Stimulated activated effector memory CD8-positive, alpha-beta T cell treated with anti-CD3 and anti-CD28 coated beads, Interleukin-12 subunit alpha, Interleukin-12 subunit beta, amount 100 ng/mL, for 72 hours (primary cell): ENCODE measurements at places on chromosomes 1 and 21.
A peak's percentile ranks its signal among the peaks of the same experiment; 100 is the strongest.

DNA sequence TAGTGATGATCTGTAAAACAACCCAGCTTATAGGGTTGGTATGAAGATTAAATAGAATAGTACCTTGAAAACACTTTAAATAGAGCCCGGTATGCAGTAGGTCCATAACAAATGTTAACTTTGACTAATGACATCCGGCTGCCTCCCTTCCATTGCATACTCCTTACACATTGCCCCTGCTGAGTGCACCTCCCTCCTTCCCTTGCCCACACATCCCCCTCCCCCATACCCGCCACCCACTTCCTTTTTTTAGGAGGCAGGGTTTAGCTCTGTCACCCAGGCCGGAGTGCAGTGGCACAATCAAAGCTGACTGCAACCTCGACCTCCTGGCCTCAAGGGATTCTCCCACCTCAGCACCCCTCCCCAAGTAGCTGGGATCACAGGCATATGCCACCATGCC lies 24.4 kb upstream of the ZC3H12A start:
- no peak for DNase-seq

DNA sequence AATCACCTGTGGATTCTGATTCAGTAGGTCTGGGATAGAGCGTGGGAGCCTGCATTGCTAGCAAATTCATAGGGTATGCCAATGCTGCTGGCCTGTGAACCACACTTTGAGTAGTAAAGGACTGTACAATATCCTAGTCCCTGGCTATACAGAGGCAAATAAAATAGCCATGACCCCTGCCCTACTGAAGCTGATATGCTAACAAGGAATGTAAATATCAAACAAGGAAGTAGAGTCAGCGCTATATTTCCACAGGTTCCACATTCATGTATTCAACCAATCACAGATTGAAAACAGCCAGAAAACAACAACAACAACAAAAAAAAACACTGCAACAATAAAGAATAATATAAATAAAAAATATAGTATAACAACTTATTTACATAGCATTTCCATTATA lies 77.8 kb downstream of the TM2D1 start:
- no peak for DNase-seq

- no peak for DNase-seq
Measured at GRCh38 chr1:229148041-229148671, 122.8 kb upstream of the RAB4A start.

DNA sequence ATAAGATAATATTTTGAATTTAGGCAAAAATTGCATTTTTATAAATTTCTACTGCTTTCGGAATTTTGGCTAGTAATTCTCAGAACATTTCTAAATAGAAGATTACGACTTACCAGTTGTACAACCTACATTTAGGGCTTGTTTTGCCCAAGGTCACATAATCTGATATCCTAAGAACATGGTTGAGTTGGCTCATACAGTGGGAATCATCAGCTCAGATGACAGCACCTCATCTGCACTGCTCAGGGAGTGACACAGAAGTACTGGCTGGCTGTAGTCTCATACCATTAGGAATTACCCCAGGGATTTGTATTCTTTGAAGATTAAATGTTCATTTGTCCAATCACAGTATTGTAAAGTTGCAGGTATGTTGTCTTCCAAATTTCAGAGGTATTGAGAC lies 217.6 kb downstream of the ADGRL2 start:
- DNase-seq: no peak

DNA sequence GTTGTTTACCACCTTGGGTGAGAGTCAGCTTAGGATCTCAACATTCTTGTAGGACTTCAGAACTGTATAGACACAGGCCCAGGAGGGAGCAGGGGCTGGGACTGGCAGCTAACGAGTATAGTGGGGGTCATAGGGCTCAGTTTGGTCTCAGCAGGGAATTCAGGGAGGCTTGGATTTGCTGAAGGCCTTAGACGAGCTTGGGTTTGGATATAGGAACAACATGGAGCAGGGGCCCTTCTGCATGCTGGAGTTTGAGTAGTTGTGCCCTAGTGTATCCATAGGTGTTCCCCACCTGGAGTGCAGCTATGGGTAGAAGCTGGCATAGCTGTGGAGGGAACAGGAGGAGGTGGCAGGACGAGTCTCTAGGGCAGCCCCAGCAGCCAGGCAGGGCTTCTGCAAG lies 63.4 kb upstream of the MAP1LC3C start:
- DNase-seq: peak; percentile 38

DNA sequence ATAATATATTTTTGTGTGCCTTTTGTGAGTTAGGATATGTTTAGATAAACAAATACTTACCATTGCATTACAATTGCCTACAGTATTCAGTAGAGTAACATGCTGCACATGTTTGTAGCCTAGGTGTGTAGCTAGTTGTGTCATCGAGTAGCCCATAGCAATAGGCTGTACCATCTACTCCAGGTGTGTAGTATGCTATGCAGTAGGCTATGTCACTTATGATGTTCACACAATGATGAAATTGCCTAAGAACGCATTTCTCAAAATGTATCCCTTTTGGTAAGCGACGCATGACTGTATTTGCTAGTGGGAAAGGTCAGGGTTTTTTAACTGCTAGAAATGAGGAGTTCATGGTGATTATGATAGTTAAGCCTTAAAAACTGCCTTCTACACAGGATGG lies 30.0 kb upstream of the B3GALT5 start:
- no peak for DNase-seq

DNA sequence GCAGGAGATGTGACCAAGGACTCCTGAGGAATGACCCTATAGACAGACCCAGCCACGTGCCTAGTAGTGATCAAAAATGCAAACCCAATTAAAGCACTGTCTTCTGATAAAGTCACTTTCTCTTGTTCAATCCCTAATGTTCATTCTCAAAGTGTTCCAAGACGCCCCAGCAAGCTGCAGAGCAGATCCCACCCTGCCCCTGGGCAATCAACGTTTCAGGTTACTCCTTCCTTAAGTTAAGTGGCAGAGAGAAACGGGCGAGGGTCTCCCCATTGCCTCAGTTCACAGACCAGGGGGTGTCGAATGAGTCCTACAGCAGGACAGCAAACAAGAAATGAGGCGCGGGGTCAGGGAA lies 699 bp upstream of the RGS2 start:
- no peak for DNase-seq

GRCh38 chr21:42007356-42007940 lies 2.7 kb downstream of the ZBTB21 start:
- DNase-seq: peak; percentile 39

DNA sequence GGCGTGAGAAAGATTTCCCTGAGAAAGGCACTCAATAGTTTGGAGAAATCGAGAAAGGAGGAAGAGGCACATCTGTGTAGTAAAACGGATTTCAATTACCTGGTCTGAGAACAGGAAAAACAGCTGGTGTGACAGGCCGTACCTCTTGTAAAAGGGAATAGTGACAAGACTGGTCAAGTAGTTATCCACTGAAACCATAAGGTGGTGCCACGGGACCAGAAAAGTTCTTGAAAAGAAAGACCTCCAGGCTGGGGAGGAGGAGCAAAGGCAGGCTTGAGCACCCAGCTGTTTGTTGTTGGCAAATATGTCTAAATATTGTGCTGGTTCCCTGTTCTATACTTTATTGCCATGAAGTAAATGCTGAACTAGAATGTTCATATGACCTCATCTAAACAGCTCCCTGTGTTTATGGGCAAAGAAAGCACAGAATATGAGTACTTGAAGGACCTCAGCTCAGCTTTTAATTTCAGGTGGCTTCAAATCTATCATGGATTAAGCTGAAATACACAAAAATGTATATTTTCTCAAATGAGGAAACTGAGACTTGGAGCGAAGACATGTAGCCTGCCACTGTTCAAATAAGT lies 4.0 kb downstream of the HAO2 start:
- no peak for DNase-seq

DNA sequence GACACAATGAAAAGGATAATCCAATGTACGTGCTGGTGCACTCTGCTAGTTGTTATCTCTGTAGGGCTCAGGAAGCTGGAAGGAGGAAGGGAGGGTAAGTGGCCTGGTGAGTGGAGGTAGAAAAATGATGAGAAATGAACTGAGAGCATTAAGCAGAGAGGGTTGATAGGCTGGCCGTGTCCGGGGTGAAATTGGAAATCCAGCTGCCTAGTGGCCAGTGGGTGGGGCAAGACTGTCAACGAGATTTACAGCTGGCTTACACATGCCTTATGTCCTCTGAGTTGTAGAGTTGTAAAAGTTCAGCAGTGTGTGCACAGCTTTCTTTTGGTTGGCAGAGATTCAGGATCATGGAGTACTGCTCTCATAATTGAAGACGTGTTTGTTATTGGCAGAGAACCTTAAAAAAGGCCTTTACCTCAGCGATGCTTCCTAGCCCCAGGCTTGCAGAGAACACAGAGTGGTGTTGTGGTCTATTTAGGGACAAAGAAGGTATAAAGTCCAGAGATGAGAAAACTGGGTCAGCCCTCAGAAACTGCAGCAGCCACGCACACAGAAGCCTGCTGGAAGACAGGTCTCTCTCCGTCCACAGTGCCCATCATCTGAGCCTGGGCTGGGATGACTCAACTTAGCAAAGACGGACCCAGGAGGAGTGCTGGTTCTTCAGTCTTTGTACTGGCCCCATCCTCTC lies 132.4 kb downstream of the EDEM3 start:
- DNase-seq: no peak

GRCh38 chr1:235617808-235618207 lies 31.8 kb downstream of the GNG4 start:
- DNase-seq: no peak

GRCh38 chr1:176897350-176898236 lies 266.9 kb downstream of the ASTN1 start:
- peak; percentile 53 for DNase-seq

GRCh38 chr1:196977278-196977677 lies at the start of gene CFHR5:
Gene CFHR5, plus strand, starts transcription at chr1:196977556. Its CDS starts 109 bp downstream, at chr1:196977665.
- no peak for DNase-seq

DNA sequence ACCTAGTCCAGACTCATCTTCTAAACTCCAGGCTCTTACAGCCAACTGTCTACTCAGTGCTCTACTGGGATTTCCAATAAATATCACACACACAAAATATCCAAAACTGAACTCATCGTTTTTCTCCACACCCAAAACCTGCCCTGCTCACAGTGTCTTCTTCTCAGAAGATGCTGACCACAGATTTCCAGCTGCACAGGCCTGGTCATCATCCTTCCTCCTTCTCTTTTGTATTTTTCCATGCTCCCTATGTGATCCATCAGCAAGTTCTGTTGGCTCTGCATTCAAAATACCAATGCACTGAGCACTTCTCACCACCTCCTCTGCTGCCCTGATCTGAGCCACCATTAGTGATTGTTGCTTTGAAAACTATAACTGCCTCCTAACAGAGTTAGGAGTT lies 159.5 kb upstream of the KAZN start:
- DNase-seq: no peak

DNA sequence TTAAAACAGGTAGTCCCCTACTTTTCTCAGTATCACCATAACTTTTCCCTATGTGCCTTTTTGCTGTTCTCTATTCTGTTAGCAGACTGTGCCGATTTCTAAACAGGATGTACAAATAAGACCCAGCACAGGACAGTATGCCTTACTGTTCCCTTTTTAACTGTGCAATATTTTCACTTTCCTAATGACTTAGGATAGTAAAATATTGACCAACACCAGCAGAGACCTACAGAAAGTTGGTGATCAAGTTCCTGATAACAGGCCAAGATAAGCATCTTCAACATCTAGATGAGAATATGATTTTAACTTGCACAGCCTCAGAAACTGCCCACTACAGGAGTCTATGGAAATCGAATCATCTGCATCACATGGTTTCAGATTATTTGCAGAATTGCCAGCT lies 42.0 kb downstream of the ADSS2 start:
- DNase-seq: no peak

DNA sequence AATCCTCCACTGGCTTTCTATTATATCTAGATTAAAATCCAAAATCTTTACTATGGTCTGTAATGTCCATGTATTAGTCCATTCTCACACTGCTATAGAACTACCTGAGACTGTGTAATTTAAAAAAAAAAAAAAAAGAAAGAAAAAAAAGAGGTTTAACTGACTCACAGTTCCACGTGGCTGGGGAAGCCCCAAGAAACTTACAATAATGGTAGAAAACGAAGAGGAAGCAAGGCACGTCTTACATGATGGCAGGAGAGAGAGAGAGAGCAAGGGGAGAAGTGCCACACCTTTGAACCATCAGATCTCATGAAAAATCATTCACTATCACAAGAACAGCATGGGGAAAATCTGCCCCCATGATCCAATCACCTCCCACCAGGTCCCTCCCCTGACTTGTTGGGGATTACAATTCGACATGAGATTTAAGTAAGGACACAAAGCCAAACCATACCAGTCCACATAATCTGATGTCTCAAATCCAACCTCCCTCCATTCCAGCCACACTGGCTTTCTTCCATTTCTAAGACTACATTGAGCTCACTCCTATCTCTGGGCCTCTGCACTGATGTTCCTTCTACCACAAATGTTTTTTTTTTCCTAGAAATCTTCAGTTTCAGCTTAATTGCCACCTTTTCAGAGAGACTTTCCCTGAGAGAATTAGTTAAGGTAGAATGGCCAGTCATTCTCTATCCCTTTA lies 92.4 kb downstream of the EIF4G3 start:
- DNase-seq: no peak

DNA sequence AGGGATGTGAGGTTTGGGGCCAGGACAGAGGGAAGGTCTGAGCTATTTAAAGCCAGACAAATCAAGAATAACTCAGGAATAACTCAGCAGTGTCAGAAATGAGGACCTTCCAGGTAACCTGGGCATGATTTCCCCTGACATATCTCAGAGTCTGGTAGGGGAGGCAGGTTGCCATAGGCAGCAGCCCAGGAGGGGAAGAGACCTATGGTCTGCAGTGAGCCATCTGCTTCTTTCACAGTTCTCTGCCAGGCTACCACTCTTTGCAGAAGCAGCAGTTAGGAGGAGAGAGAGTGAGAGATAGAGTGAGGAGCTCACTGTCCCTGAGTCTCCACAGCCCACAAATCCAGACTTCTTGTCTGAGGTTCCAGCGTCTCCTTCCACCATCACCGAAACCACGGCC lies 6.3 kb upstream of the VSIG8 start:
- DNase-seq: no peak

GRCh38 chr1:226308166-226308722 lies 720 bp downstream of the LIN9 start:
- peak; percentile 70 for DNase-seq
